ENCODE measurements at places on chromosomes 2 and 18. TPM values are rescaled to one million over a fixed set of nuclear protein-coding genes. Genes with fewer than 3 reads are reported as not detected.

- no peak for DNase-seq
Observed at GRCh38 chr2:48940606-48941005, 185.1 kb upstream of the LHCGR start.

DNA sequence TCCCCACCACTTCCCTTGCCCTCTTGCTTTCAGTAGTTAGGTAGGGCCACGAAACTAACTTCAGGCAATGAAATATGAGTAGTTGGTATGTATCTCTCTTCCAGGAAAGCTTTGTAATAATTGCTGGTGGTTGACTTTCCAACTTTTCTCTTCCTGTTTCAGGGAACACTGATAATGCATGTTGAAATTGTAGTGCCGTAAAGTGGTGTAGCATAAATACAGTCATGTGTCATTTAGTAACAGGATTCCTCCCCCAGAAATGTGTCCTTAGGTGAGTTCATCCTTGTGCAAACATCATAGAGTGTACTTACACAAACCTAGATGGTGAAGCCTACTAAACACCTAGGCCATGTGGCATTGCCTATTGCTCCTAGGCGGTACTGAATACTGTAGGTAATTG, 429.2 kb downstream of the PID1 start:
- no peak for DNase-seq

GRCh38 chr18:57749604-57749970, 53.5 kb downstream of the ATP8B1 start:
- DNase-seq, result no peak

DNA sequence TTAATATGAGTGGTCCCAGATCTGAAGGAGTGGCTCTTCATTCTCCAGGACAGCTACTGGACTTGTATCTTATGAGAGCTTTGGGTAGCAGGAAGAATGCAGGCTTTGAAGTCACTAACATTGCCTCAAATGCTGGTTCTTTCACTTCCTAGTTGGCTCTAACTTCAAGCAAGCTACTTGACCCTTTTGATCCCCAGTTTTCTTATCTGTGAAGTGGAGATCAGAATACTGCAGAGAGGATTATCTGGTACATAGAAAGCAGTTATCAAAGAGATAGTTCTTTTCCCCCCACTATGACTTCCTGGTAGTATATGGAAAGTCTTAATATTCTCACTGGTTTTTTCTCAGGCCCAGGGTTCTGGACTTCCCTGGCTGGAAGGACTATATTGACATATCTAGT, 3.4 kb upstream of the PLCL1 start:
- DNase-seq, result no peak

DNA sequence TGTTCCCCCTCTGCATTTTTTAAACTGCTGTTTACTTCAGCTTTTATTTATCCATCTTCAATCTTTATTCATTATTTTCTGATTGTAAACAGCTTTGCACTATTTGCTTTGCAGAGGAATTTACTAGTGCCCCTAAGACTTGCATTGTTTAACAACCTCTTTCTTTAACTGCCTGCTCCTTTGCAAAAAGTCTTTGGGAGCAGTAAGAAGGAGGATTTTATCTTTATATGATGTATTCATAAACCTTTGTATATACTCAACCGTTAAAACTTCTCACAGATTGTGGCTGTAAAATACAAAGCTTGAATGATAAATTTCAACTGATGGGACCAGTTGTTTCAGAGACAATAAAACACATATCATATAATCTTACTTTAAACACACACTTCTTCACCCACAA, 20.1 kb upstream of the VIT start:
- DNase-seq, result no peak

DNA sequence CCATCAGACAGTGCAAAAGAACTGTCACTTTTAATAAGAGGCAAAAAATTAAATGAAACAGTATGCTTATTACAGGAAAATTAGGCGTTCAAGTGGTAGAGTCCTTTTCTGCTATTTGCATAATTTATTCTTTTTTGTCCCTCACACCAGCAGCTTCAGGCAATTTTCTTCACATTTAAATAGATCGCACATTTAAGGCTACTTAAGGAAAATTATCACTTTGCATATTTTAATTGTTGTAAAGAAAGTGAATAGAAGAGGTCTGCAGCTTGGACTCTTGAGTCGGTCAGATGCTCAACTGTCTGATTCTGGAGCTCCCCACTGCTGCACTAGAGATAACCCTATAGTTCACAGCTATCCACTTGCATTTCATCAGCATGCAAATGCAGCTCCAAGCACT, 141.3 kb downstream of the FIGN start:
- no peak for DNase-seq

DNA sequence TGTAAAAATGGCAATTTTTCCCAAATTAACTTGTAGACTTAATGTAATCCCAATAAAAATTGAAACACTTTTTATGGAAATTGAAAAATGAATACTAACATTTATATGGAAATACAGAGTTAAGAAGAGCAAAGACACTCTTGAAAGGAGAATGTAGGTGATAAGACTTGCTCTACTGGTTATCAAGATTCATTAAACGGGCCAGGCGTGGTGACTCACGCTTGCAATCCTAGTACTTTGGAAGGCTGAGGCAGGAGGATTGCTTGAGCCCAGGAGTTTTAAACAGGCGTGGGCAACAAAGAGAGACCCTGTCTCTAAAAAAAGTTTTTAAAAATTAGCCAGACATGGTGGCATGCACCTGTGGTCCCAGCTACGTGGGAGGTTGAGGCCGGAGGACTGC, 29.5 kb upstream of the ZNF396 start:
- no peak for DNase-seq

- DNase-seq, result no peak
Observed at GRCh38 chr2:81266106-81266505, 961.6 kb upstream of the LRRTM1 start.

GRCh38 chr2:173550143-173550542, 195.5 kb downstream of the CDCA7 start:
- no peak for DNase-seq

GRCh38 chr2:24508878-24509277, 17.8 kb downstream of the NCOA1 start:
- DNase-seq, result no peak

DNA sequence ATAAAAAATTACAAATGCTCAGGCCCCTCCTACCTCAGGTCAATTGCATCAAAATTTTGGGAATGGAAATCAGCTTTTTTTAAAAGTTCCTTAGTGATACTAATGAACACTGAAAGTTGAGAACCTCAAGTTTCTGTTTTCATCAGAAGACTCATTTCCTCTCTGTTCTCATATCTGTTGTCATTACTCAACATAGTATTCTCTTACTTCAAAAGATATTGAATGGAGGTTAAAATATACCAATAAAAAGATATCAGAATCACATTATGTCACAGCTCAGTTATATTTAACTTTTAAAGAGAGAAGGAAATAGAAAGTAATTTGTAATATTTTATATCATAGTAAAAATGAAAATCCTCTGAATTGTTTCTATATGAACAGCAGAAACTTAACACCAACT, 959.4 kb upstream of the LRRTM1 start:
- DNase-seq, result no peak

GRCh38 chr2:142290931-142291330, 160.1 kb upstream of the LRP1B start:
- no peak for DNase-seq

- DNase-seq, result no peak
Observed at GRCh38 chr2:87403893-87404175, 344.1 kb upstream of the PLGLB2 start.

- no peak for DNase-seq
Observed at GRCh38 chr18:26535630-26536029, 12.7 kb downstream of the KCTD1 start.

DNA sequence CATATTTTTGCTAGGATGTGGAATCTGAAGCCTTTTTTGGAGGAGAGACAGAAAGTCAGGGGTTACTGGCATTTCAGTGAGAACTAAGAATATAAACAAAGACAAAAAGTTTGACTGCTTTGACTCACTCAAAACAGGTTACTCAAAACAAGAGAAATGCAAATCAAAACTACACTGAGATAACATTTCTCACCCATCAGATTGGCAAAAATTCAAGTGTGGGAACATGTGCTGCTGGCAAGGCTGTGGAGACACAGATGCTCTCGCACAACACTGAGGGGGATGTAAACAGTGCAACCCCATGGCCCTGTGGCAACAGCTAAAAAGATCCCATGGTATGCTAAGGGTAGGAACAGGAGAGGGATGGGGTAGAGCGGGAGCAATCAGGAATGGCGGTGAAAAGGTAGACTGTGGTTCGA, 86.6 kb downstream of the DTNB start:
- no peak for DNase-seq

DNA sequence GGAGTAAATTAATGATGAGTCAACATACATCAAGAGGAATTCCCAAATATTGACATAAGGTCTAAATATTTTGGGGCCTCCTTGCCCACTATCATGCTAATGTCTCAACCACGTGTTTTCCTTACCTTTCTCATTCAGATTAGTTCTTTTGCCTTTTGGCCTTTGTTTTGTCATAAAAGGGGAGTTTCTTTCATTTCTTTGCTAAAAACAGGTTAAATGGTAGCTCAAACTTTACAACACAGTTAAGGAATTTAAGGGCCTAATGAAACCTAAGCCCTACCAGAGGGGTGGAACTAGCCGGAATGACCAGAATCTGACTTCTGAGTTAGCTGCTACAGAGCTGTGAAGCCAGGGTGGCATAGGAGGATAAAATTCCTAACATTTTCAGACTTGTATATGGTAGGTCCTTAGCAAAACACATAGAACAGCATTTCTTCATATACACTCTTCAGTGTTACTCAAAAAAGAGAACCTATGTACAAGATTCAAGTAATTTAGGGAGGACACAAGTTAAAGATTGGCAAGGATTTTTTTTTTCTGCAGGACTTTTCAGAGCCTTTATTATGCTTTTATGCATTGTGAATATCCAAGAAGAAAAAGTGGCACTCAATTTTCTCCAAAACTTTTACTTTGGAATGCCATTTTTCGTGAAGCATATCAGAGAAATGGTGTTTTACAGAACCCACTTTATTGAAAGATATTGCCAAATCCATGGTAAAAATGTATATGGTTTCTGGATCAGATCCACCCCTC, 633.1 kb downstream of the ARHGAP15 start:
- no peak for DNase-seq

DNA sequence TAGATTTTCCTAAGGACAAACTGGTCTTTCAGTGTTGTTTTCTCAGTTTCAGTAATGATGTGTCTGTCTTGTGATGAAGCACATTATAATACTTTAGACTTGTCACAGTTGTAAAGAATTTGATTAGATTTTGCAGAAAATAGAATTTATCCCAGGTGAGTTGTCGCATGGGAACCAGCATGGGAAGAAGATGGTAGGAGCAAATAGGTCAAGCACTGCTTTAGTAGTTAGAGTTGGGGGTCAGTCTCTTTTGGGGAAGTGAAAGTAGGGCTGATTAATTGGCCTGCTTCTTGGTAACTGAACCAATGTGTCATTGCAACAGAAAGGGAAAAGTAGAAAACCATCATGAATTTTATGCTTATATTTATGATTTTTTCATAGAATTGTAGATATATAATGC, 153.2 kb upstream of the MYO3B start:
- no peak for DNase-seq

- no peak for DNase-seq
Observed at GRCh38 chr2:121244616-121245015, 40.4 kb downstream of the TFCP2L1 start.

DNA sequence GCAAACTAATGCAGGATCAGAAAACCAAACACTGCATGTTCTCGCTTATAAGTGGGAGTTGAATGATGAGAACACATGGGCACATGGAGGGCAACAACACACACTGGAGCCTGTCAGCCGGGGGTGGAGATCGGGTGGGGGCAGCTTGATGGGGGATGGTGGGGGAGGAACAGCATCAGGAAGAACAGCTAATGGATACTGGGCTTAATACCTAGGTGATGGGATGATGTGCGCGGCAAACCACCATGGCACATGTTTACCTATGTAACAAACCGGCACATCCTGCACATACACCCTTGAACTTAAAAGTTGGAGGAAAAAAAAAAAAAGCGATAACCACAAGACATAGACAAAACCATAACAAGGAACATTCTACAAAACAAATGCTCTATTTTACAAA, 10.4 kb downstream of the CHMP3 start:
- DNase-seq, result no peak

- DNase-seq, result no peak
Observed at GRCh38 chr18:36107477-36107876, 21.7 kb downstream of the SLC39A6 start.

GRCh38 chr2:118940486-118941120, 1.4 kb upstream of the MARCO start:
- DNase-seq, result no peak

The ACVR1C gene
- total RNA-seq, result 1.4 TPM

The ABCG5 gene
- total RNA-seq, result not detected

The NGEF gene
- 25.1 TPM for total RNA-seq

The HOXD11 gene
- total RNA-seq, result 1.2 TPM

The CCDC138 gene
- total RNA-seq, result 7.2 TPM

The MPP4 gene
- not detected for total RNA-seq

The BCL11A gene
- total RNA-seq, result not detected

The PDE11A gene
- total RNA-seq, result not detected

The YES1 gene
- 47.5 TPM for total RNA-seq

The MAL gene
- total RNA-seq, result 154 TPM

The IL36A gene
- total RNA-seq, result not detected

The GKN2 gene
- total RNA-seq, result not detected

The WDR35 gene
- 24.3 TPM for total RNA-seq

The TMEM37 gene
- 12.8 TPM for total RNA-seq

Data from tibial nerve (tissue), 4 donors.